Effector CD4-positive, alpha-beta T cell (primary cell): ENCODE measurements at places on chromosomes 6 and 20.

DNA sequence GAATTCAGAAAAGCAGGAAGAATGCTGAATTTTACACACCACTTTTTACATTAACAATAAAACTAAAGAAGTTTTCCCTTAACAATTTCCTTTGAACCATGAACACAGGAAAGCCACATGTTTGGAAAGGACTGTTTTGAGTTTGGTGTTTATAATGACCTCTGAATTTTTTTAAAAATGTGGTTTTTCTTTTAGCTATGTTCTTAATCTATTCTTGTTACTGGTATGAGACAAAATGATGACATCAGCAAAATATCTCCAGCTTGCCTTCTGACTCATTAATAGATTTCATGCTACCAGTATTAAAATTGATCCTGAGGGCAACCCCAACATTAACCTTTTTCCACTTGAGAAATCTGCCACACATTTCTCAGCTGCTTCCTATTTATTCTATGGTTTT is 217.5 kb upstream of the THEMIS start:
- DNase-seq = no peak

DNA sequence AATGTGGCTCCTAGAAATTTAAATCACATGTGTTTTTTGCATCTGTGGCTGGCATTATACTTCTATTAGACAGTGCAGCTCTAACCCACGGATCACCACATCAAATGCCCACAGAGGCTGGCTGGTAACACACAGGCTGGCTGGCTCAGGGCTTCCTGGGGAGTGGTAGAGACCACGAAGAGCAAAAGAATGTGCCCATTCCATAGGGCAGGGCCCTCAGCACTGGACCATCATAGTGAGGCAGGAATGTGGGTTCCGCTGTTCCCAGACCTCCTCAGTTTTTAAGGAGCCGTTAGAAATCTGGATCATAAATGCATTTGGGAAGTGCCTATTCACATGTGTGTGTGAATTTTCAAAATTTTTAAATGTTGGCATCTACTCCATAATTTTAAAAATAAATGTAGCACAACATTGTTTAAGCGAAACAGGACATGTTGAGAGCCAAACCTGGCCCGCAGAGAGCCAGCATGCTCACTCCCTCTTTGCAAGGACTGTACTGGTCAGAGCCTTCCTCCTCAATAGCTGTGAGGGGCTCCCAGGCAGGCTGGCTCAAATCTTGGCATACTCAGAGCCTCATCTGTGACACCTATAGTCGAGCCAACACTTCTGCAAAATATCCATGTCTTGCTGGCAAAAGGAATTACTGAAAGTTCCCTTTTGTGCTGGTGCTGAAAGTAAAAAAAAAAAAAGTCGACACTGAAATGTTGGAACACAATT is 190.5 kb downstream of the FNDC1 start:
- no peak for DNase-seq

DNA sequence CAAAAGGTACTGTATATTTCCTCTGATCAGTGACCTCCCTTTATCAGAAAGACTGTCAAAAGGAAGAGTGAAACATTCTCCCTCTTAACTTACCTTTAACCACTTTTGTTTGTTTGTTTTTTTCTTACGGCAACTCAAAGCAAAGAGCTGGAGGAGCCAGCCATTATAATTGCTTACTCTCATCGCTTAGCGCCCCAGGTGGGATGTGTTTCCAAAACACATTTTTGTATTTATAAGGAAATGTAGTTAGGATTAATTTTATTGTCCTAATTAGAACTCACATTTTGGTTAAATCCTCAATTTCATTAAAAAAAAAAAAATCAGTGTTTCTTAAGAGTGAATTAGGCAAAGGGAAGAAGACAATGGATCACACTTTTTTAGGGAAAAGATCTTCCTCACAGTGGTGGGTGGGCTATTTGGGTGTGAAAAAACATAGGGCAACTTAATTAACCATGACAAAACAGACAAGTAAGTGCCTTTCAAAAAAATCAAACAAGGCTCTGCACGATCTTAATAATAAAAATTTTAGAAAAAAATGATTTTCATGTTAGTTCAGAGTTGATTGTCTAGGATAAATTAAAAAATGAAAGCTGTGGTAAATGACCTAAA is 1.2 kb upstream of the PHACTR2 start:
- no peak for DNase-seq

DNA sequence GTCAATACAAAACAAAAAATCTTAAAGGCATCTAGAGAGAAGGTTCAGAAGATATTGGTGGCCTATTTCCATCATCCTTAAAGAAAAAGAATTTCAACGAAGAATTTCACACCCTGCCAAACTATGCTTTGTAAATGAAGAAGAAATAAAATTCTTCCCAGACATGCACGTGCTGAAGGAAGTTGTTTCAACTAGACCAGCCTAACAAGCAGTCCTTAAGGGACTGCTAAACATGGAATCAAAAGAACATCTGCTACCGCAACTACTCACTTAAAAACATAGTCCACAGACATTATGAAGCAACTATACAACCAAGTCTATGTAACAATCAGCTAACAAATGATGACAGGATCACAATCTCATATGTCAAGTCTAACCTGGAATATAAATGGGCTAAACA is 584.9 kb upstream of the PTCHD4 start:
- DNase-seq = no peak

GRCh38 chr6:134175532-134176263 is 123.3 kb upstream of the SLC2A12 start:
- DNase-seq = peak; percentile 36
